ENCODE measurements at places on chromosomes 13 and 19. TPM values are rescaled to one million over a fixed set of nuclear protein-coding genes. Genes with fewer than 3 reads are reported as not detected.

DNA sequence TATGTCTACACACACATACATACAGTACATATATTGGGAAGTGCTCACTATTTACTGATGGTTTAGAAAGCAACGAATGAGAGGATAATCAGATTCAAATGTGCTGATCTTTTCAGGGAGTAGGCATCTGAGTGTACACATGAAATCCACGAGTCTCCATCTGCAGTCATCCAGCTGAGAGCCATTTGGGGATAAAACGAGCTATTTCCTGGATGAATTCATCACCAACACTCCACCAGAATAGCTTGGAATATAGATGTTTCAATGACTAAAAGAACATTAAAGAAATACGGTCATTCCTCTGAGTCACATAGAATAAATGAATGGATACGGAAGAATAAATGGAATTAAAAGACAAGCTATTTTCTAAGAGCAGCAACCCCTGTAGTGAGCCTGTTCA is 721.6 kb upstream of the ARGLU1 start:
- no peak for DNase-seq

Gene CLEC17A
- total RNA-seq = 0.19 TPM

Gene C19orf38
- total RNA-seq = 5.4 TPM

GRCh38 chr13:97539651-97540610 is 106.0 kb downstream of the RAP2A start:
- DNase-seq = no peak

Gene TEX26
- 0.36 TPM for total RNA-seq

- no peak for DNase-seq
Observed at GRCh38 chr19:10712045-10712444, 5.8 kb upstream of the DNM2 start.

- no peak for DNase-seq
Observed at GRCh38 chr13:20923272-20923671, 20.7 kb upstream of the XPO4 start.

DNA sequence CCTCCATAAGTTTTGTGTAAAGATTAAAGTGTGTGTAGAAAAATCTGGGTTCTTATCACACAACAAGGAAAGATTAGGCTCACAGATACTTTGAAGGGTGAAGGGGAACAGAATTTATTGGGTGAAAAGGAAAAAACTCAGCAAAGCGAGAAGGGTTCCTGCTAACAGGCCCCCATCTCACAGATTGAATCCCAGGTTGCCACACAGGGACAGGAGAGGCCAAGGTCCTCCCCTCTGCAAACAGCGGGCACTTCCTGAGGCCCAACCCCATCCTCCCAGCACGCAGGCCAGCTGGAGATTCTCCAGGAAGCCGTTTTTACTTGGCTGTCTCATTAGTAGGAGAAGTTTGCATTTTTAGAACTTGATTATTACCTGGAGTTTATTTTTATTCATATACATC is 15.2 kb upstream of the ERCC5 start:
- DNase-seq = no peak

Measured in omental fat pad (tissue), 4 donors.